ENCODE measurements at places on chromosomes 1 and 21. TPM values are rescaled to one million over a fixed set of nuclear protein-coding genes. Genes with fewer than 3 reads are reported as not detected.

The GPX7 gene
- total RNA-seq = 36.6 TPM

The AMPD1 gene
- not detected for total RNA-seq

The LCE1C gene
- total RNA-seq = not detected

The GBP7 gene
- total RNA-seq = not detected

The S100A9 gene
- total RNA-seq = not detected

The GFI1 gene
- total RNA-seq = 0.13 TPM

The TRIM46 gene
- 4.2 TPM for total RNA-seq
